ENCODE measurements at places on chromosomes 5 and 9.

GRCh38 chr5:88831816-88832215 lies 51.2 kb downstream of the MEF2C start:
- no peak for DNase-seq

- no peak for DNase-seq
These were observed 93.6 kb downstream of the COL23A1 start for GRCh38 chr5:178496642-178497041.

DNA sequence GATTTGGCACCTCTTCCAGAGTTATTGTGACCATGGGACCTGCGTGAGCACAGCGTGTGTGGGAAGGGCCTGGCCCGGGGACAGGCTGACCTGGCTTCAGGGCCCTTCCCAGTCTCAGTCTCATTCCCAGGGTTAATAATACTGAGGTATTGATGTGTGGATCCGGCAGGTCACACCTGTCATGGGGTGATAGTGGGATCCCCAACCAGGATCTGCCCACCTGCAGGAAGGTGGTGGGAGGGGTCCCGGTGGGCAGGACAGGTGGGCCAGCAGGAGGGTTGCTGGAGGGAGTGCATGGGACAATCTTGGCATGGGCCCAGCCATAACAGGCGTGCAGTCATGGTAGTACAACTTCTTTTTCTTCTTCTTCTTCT lies 55.4 kb downstream of the COL15A1 start:
- DNase-seq: no peak

DNA sequence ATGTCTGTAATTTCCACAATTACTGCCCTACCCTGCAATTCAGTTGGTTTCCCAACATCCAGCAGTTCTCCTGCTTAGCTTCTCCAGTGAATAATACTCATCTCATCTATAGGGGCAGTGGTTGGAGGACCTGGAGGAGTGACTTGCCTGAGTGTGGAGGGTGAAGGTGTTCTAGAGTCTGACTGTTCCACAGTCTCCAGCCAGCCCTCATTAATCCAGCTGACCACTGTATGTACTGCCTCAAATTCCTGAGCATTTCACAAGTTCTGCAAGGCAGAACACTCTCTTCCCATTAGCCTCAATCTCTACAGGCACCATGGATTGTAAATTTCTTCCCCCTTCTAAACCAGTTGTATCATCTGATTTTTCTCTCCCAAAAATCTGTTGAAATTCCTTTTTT lies 147.4 kb upstream of the NFIL3 start:
- no peak for DNase-seq

- DNase-seq: no peak
These were observed 71.7 kb upstream of the TRIO start for GRCh38 chr5:14071433-14071832.

DNA sequence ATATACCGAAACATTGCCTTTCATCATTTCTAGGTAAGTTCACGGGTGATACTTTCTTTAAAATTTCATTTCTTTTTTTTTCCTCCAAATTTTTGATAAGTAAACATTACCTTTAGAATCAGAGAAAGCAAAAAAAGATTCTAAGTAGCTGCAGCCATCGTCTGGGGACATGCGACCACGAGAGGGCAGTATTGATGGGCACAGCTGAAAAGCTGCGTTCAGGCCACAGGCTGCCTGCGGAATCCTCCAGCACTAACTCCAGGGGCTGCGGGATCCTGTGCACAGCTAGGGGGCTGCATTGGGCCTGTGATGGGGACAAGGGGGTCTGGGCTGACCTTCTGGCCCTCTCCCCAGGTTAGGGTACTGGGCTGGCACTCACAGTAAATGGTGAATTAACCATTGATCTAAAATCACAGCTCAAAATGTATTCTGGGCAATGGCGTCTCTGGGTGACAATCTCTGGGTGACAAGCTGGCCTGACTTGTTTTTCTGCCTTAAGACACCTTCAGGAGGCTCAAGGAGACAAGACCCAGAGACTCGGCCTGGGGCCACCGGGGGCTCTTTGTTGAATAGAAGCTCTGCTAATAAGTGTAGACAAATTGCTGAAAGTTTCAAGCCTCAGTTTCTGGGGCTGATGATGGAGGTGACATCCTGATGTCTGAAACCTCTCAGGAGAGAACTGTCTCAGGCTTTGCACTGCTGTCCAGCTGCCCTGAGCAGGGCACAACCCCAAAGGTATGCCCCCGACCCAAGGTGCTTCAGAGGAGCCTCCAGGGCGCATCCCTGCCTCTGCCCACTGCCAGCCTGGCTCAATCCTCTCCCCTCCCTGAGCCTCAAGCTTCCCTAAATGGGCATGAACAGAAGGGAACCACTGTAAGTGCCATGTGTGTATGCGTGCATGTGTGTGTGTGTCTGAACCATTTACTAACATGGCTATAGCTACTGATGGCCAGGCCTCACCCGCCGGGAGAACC lies 44.3 kb upstream of the SARDH start:
- DNase-seq: peak; percentile 62

GRCh38 chr5:148833122-148833521 lies 6.7 kb downstream of the ADRB2 start:
- DNase-seq: no peak

DNA sequence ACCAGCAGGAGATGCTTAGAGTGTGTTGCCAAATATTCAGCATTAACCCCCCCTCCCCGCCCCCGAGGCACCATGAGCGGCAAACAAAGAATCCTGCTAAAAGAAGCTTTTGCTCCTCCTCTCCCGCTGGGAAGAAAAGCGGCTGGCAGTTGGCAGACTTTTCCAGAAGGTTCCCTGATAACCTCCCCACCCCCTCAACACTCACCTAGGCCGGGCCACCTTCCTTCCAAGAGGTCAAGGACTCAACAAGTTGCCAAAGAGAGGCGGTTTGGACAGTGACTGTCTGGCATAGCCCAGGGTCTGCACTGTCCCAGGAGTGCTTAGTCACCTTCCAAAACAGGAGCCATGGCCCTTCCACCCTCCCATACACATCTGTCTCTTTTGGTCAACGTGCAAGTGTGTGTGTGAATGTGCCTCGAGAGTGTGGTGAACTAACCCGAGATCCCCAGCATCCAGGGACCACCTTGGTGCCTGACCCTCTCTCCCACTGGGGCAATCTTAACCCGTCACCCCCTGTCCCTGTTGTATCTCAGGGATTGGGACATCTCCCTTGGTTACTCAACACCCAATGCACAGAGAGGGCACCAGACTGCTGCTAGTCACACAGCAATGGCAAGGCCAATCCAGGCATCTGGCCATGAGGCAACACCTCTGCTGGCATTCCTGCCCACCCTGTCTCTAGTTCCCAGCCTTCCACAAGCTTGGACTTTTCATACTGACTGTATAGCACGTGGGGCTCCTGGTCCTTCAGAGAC lies 18.9 kb downstream of the CAMK2A start:
- no peak for DNase-seq

DNA sequence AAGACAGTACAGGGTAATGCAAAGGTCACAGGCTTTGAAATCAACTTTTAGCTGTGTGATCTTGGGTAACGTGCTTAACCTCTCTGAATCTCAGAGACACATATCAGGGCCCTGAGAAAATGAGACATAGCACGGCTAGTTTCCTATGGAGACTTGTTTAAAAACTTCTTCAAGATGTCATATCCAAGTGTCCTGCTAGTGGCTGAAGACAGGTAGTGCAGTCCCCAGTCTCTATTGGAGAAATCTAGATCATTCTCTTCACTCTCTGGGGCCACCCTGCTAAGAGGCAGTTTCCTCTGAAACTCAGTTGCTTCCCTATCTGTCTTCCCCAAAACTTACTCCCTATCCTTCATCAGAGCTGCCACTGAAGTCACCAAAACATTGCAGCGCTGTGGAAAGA lies 30.3 kb upstream of the GRXCR2 start:
- DNase-seq: no peak

DNA sequence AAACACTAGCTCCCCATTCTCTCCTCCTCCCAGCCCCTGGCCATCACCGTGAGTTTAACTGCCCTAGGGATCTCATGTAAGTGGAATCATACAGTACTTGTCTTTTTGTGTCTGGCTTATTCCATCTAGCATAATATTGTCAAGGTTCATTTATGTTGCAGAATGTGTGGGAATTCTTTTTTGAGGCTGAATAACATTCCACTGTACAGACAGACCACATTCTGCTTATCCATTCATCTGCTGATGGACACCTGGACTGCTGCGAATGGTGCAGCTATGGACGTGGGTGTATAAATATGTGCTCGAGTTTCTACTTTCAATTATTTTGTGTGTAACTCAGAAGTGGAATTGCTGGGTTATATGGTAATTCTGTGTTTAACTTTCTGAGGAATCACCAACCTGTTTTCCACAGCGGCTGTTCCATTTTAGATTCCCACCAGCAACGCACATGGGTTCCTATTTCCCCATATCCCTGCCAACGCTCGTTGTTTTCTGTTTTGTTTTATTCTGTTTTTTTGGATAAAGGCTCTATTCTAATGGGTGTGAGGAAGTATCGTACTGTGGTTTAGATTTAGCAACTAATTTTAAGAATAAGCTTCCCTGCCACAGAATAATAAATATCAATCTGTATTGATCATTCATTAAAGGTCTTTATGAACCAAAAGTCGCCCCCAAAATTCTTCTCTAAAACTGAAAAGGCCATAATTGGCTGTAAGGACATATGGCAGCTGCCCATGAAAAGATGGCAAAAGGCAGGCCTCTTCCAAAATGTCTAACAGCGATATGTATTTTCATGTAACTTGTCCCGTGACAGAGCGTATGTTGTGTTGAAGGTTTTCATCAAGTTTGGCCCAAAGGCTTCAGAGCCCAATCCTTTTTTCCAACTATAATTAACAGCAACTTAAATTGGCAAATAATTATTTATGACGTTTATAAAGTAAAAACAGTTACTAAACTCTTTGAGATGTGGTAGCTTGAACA lies 70.3 kb downstream of the DAP start:
- peak; percentile 48 for DNase-seq

DNA sequence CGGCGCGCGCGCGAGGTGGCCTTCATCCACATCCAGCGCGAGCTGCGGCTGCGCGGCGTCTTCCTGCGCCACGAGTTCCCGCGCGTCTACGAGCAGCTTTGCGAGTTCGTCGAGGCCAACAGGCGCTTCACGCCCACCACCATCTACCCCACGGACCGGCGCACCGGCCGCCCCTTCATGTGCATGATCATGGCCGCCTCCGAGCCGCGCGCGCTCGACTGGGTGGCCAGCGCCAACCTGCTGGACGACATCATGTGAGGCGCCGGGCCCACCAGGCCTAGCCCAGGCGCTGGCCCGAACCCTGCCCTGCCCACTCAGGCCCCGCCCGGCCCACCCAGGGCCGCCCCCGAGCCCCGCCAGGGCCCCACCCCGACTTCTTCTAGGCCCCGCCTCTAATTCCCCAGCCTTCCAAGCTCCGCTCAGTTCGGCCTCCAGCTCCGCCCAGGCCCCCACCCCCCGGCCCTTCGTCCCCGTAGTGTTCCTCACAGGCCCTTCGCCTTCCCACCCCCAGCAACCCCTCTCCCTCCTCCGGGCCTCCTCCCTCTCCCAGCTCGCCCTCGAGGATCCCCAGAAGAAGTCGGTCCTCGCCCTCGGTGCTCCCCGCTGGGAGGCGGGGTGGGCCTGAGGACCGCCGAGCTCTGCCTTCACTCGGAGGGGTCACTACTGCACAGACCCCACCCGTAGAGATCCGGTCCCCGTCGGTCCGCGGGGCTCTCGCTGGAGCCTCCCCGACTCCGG lies 2.0 kb upstream of the PHPT1 start:
- peak; percentile 61 for DNase-seq

- DNase-seq: no peak
These were observed 133.0 kb downstream of the WNK2 start for GRCh38 chr9:93316726-93317494.

DNA sequence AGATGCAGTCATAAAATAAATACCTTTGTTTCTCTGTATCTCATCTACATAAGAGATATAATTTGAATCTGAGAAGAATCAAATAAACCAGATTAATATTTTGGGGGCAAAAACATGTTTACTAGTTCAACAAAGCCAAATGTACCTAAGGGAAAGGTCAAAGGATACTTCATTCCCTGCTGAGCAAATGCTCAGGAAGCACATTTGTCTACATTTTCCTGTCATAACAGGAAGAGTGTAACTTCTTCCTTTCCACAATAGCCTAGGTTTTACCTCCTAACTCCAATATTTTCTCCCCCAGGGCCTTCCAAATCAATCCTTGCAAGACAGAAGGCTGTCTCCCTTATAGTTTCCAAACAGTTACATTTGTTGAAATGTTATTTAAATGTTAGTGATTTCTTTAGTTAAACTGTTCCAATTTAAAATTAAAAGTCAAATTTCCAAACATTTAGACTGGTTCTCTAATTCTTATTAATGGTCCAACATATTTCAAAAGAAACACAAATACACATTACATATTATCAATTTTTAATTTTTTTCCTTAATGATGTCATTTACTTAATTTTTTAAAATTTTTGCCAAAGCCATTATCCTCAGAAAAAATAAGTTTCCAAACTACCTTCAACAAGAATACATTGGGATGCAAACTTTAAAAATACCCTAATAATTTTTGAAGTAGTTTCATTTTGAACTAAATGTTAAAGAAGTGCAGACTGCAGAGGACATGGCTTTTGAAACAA lies 67.8 kb downstream of the MEF2C start:
- DNase-seq: no peak

- no peak for DNase-seq
These were observed 42.5 kb downstream of the TMEM174 start for GRCh38 chr5:73215531-73215890.

DNA sequence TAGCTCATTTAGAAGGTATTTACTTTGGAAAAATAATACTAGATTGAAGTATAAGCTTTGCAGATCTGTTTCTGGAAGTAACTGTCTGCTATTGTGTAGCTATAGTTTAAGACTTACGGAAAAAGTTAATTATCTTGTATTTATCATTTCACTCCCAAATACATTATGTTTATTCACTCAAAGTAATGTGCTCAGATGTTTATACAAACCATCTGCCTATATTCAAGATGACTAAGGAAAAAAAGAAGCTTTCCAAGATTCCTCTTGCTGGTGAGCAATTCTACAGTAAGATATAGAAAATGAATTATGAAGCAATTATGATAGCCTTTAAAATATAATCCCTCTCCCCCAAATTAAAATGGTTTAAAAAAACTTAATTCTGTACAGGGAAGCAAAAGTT lies 137.9 kb downstream of the KIAA0825 start:
- no peak for DNase-seq

DNA sequence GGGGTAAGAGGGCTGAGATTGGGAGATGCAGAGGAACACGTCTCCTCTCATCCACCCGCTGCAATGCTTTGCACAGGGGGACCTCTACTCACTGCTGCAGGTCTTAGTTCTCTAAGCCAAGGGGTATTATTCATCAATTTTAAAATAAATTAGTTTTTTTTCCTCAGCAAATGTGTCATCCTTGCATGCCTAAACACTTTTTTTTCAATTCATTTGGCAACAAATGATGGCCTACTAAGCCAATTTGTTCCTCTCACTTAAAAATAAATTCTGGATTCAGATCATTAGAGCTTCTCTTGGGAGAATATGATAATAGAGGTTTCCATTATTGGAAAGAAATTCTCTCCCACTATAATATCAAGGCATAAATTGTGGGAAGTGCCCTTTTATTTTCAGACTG lies 338.3 kb downstream of the IRX1 start:
- DNase-seq: no peak
